ENCODE measurements at places on chromosomes 2 and 18. TPM values are rescaled to one million over a fixed set of nuclear protein-coding genes. Genes with fewer than 3 reads are reported as not detected.

Gene SFXN5
- 27.1 TPM for total RNA-seq

Gene VAMP8
- 8.6 TPM for total RNA-seq

Gene PDE6D
- 19.9 TPM for total RNA-seq

Gene RBKS
- total RNA-seq: 2.0 TPM

Gene POLR1B
- 7.2 TPM for total RNA-seq

Gene MALL
- total RNA-seq: 14.1 TPM

Gene SOWAHC
- 21.4 TPM for total RNA-seq

Gene ANKRD23
- total RNA-seq: 3.3 TPM

Gene TOGARAM2
- total RNA-seq: 3.2 TPM

Gene HOXD4
- total RNA-seq: 4.3 TPM

Gene UGT1A10
- not detected for total RNA-seq

Gene SCG2
- 16.8 TPM for total RNA-seq

Gene TMEM163
- 0.33 TPM for total RNA-seq

Gene VWA3B
- total RNA-seq: not detected

Gene RFX8
- 0.83 TPM for total RNA-seq

Gene DPP4
- total RNA-seq: 11.1 TPM

Gene RSAD2
- total RNA-seq: 12.5 TPM

Gene SP140
- 2.1 TPM for total RNA-seq

Data from sigmoid colon (tissue), 7 donors.